ENCODE measurements at places on chromosomes 6 and 20.

- DNase-seq: no peak
These were observed 68.6 kb downstream of the B4GALT5 start for GRCh38 chr20:49644980-49645565.

DNA sequence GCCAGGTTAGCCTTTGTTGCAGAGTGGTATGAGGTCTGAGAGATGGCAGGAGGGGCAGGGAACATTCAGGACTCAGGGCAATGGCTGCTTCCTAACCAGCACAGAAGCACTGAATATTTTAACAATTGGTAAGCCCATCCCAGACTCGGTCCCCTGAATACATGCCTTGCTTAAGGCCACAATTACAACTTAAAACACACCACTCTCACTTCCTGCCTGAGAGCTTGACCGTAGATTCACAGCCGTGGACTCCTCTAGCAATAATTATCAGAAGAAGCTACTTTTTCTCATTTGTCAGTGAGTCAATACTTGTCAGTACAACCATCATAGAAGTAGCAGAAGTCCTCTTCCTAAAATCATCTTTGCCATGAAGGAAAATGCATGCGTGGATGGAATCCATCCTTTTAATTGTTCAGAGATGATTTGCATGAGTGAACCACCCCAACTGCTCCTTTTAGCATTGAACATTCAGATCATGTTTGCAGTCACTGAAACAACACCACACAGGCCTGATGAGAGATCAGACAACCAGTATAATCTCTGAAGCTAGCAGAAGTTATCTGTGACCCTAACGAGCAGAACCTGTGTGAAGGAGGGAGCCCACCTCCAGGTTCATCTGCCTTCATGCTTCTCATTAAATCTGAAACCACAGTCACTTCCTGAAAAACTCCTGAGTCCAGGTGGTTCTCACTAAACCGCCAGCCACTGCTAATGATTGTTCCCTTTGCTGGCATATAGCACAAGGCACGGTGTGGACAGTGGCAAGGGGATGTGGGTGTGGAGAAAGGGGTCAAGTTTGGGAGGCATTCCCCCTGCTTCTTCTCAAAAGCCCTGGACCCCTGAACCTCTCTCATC, 333.9 kb upstream of the CNR1 start:
- DNase-seq: no peak

DNA sequence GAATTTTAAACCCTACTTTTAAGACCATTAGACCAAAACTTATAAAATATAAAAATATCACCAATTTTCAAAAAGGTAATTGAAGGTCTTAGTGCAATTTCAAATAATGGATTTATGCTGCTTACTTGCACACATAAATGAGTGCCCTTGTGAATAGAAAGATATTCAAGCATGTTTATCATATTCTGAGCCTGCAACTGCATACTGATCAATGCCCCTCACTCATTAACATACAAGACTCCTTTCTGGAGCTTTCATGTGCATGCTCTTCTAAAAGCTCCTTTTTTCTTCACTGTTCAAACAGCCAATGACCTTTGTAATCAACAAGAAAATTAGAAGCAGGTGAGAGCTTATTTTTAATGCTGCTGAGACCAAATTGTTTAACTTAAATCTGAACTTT, 1139.3 kb downstream of the HACE1 start:
- DNase-seq: no peak

DNA sequence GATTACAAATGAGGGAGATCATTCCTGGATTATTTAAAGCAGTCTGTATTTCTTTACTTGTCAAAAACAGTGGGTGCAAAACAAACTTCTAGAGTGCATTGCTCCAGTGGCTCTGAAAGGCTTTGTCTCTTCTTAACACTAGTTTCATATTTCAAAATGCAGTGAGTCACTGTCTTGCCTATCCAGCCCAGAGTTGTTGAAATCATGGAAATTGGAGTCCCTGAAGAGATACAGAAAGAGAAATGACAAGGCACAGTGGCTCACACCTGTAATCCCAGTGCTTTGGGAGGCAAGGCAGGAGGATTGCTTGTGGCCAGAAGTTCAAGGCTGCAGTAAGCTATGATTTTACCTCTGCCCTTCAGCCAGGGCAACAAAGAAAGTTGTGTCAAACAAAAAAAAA, 11.3 kb downstream of the SLC2A12 start:
- no peak for DNase-seq

DNA sequence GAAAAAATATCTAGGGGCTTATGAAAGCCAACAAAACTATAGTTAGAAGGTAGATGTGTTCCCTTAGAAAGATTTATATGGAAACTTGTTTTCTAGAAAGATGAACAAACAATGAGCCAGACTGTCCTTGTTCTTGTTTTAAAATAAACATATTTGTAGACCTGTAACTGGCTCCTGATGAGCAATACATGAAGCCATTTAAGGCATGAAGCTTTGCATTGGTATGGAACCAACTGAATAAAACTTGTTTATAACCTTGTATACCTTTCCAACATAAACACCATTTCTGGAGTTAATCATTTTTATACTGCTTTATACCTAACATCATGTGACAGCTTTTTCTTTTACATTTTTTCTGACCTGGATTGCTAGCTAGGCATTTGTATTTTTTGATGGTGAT, 247.8 kb downstream of the PRL start:
- DNase-seq: no peak
